Stimulated activated CD4-positive, alpha-beta T cell treated with anti-CD3 and anti-CD28 coated beads, Interleukin-12 subunit alpha, Interleukin-12 subunit beta, amount 100 ng/mL, for 24 hours (primary cell): ENCODE measurements at places on chromosomes 12 and 14.
A peak's percentile ranks its signal among the peaks of the same experiment; 100 is the strongest.

DNA sequence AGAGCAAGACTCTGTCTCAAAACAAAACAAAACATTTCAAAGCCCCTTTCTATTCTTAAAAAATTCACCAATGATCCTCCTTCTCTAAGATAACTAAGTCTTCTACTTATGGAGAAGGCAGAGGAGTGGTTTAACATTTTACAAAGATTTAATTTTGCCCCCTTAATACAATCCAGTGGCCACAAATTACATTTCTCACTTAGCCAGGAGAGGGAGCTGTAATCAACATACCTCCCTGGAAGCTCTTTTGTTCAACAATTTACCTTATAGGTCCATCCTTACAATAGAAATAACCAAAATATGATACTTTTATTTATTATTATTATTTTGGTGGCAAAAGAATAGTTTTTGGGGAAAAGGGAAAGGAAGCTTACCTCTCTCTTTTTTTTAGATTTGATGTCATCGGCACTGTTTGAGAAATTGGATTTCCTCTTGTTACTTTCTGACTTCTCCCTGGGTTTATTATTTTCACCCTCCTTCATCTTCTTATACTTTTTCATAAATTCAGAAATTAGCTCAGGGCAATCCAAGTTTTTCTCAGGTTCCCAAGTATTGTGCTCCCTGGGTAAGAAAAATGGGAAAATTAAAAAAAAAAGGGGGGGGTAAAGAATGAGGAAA lies 28.1 kb downstream of the CBX5 start:
- DNase-seq = no peak

DNA sequence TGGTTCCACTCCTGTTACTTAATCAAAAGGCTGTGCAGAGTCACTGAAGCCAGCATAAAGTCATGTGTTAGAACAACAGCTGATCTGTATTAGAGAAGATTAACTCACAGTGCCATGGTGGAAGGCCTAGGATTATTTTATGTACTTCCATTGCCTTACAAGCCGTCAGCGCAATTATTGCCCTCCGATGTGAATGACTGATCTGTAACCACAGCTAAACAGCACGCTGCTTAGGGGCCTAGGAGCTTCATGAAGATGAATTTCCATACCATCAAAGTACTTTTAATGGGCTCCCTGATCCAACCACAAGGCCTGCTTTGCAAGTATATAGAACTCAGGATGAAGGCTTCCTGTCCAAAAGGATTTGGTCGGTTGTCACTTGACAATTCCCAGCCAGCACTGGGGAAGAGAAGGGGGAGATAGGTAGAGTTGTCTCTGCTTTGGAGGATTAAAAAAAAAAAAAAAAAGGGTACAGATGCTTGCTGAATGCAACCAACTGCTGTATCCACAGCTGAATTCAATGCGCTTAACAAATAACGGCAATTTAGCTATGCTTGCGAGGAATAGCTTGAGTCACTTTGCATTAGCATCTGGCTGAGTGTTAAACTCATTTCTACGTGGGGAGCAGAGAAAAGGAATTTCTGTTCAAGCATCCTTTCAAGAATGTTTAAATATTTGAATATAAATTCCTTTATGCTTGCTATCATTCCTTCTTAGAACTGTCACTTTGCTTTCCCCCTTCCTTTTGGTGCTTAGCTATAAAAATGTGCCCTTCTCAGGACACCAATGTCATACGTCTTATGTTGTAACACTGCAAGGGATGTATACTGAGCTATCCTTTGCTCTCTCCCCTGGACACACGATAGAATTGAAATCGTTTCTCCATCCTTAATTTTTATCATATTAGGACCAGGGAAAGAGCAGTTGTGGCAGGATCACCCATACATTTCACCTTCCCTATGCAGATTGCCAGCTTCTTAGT lies 387.8 kb downstream of the SOX5 start:
- DNase-seq = no peak

- DNase-seq = no peak
Observed at GRCh38 chr12:43143278-43143677, 408.7 kb downstream of the ADAMTS20 start.

DNA sequence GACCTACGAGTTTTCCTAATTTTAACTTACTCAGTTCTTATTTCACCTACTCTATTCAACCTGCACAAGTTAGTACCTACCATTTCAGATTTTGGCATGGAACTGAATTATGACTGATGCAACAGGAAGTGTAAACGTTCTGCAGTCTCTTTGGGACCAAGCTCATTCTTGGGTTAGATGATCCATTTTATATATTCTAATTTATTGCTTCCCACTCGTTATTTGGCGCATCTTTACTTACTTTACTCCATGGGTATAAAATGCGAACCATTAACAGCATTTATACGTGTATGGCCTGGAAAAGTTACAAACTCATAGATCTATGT lies 1.0 kb upstream of the EML1 start:
- no peak for DNase-seq

GRCh38 chr12:118783703-118784102 lies 197.6 kb upstream of the SRRM4 start:
- no peak for DNase-seq

- DNase-seq = no peak
Observed at GRCh38 chr14:29536886-29537511, 390.6 kb downstream of the PRKD1 start.

DNA sequence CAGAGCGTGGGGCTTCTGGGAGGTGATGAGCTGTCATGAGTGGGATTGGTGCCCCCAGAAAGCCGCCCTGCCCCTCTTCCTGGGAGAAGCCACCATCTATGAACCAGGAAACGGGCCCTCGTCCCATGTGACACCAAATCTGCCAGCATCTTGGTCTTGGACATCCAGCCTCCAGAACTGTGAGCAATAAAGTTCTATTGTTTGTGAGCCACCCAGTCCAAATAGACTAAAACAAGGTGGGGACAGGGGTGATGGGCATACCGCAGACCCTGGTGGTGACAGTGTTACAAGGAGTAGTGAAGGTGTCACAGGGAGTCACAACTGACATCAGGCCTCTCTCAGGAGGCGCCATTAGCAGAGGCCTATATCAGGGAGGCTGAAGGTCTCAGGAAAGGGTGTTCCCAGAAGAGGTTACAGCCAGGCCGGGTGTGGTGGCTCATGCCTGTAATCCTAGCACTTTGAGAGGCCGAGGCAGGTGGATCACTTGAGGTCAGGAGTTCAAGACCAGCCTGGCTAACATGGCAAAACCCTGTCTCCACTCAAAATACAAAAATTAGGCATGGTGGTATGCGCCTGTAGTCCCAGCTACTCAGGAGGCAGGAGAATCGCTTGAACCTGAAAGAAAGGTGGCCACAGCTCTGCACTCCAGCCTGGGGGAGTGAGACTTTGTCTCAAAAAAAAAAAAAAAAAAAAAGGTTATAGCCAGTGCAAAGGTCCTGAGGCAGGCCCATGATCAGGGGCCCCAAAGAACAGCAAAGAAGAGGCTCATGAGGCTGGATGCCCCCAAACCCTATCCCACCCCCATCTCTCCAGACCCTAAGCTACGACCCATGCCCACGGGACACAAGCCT lies 53.0 kb downstream of the NCOR2 start:
- no peak for DNase-seq

DNA sequence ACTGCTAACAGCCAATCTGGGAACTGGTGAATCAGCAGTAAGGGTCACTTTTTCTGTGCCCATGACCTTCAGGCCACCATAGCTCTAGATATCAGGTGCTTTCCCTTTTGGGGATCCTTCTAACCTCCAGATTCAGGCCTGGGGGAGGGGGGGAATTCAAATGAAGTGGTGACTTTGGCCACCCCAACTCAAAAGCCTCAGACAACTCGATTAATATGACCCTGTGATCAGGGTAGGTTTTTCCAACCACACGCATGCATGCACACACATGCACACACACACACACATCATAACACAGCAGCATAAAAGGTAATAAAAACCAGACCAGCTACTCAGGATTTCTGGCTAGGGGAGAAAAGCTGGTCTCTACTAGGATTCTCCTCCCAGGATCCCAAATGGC lies 5.3 kb downstream of the TBX3 start:
- DNase-seq = no peak

DNA sequence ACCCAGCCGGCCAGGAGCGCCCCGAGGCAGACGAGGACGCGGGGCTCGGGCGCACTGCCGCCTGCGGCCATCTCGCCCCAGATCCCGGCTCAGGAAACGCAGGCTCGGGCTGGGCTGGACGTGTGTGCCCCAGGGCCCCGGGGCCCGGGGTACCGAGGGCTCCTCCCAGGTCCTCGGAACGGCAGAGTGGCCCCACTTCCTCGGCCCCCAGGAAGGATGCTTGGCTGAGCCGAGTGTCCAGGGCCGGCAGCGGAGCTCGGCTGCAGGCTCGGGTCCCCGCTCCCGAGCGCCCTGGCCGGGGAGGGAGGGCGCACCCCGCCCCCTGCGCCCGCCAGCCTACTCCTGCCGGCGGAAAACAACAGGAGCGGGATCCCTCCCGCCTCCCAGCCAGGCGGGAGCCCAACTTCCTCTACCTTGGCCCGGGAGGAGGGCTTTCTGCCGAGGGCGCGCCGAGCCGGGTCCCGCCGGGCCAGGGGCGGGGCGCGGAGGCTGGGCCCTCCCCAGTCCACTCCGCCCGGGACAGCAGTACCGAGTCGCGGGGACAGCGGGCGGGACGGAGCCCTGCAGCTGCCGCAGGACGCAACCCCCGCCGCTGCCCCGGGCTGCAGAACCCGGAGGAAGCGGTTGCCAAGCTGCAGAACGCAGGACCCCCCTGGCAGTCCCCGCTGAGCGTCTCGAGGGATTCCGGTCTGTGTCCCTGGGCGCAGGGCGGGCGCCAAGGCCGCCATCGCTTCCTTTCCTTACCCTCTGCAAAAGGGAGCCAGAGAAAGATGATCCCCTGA lies at the start of gene VSIG10:
Gene VSIG10, minus strand, starts transcription at position 411 of the 782 bp plus-strand sequence. Its CDS starts 340 bp downstream, at position 71.
- no peak for DNase-seq

DNA sequence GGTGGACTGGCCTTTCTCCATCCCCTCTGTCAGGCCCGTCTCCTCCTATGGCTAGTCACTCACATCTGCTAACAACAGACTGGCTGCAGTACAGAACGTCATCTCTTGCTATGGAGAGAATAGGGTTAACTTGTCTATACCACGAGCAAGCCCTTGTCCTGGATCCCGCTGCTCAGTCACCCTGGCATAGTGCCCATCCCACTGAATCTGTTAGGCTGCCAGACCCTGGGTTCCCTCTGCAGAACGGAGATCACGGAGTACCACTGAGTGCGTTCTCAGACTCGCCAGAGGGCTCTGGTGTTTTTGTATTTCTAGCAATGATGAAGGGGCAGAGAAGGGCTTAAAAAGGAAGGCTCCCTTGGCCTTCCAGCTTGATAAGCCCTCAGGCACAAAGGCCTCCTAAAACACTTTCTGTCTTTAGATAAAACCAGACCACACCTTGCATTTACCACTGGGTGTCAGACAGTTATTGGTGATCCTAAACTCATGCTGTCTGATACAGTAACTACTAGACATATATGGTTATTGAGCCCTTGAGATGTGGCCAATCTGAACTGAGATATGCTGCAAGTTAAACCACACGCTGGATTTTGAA lies 6.3 kb upstream of the NRIP2 start:
- DNase-seq = no peak

DNA sequence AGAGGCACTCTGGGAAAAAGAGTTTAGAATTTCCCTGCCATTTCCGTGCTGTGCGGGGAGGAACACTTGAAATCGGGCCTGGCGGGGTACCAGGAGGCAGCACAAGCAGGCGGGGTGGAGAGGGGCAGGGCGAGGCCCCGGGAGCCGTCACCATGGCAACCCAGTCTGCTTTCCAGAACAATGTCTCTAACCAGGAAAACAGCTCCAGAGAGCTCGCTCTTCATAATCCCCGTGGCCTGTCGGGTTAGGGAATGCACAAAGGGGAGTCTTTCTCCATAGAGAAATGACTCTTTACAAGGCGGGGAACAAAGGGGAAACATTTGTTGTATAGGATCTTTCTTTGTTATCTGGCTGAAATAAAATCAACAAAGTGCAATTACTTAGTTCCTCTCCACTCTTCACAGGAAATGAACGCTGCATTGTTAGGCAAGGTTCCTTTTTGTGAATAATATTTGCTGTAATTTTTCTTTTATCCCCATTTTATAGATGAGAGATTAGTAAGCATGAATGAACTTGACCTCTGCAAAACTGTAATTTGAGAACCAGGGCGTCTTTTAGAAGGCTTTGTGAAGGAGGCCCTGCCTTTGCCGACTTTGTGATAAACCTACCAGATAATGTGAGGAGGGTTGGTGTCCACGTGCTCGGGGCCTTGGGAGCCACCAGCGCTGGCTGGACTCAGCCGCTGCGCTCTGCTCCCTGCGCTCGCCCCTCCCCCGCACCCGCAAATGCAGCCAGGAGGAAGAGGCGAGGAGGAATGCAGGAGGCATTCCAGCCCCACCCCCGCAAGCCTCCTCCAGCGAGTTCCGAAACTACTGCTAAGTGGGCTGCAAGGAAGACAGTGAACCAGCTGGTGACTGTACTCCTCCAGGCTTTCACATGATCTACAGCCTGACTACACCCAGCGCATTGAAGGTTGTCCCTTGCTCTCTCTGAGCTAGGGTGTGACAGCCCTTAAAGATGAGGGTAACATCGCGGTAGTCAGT lies 105.2 kb upstream of the ATF7IP start:
- no peak for DNase-seq

GRCh38 chr12:100184549-100185145 lies 16.0 kb upstream of the ACTR6 start:
- DNase-seq = no peak

GRCh38 chr12:111887926-111888745 lies 46.1 kb downstream of the MAPKAPK5 start:
- DNase-seq = no peak

DNA sequence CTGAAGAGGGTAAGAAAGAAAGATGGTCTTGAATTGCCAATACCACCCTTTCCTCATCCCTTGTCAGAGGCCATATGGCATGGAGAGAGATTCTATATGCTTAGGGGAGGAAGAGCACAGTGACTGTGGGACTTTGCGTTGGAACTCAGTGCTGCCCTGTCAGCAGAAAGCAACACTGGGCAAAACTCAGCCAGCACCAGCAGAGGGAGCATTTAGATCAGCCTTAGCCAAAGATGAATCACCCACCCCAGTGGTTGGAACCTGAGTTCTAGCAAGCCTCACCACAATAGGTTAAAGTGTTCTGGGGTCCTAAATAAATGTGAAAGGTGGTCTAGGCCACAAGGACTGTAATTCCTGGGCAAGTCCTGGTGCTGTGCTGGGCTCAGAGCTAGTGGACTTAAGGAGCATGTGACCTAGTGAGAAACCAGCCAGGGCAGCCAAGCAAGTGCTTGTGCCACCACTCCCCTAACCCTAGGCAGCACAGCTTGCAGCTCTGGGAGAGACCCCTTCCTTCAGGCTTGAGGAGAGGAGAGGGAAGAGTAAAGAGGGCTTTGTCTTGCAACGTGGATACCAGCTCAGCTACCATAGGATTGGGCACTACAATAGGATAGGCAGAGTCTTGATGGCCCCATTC lies 11.4 kb upstream of the BCAT1 start:
- peak; percentile 36 for DNase-seq

DNA sequence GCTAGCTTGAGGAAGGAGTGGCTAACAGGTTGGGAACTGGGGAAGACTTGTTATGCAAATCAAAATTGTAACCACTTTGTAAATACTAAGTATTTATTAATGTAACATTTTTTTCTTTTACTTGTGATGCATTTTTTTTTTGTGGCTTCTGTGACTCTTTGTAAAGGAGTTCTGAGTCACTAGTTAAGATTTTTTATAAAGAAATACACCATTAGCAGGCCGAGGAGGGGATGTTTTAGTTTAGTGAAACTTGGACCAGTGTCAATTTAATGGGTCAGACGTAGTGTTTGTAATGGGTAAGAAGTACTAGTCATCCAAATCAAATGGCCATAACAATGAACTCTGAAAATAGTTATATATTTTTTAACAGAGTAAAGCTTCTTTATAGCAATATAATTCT lies 43.1 kb downstream of the AKAP6 start:
- DNase-seq = no peak
